ENCODE measurements at places on chromosomes 2 and 18.

GRCh38 chr2:20042531-20042930 is 8.9 kb downstream of the LAPTM4A start:
- DNase-seq: no peak

DNA sequence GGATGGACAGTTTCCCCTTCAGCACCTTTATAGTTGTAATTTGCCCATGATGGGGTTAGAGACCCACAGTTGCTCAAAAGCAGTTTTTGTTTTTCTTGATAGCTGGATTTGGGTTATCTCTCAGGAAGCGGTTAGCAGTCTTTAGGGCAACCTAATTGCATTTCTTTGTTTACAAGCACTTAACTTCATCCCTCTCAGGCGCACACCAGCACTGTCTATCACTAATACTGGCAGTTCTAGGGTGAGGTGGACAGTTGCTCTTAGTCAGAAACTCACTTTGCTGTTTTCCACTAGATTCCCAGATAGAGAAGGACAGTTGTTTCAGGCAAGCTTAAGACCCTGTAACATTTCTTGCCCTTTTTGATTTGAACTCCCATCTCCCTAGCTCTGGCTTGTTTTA is 146.0 kb downstream of the AGAP1 start:
- no peak for DNase-seq

GRCh38 chr18:76234676-76235060 is 260.4 kb downstream of the ZNF516 start:
- DNase-seq: no peak

DNA sequence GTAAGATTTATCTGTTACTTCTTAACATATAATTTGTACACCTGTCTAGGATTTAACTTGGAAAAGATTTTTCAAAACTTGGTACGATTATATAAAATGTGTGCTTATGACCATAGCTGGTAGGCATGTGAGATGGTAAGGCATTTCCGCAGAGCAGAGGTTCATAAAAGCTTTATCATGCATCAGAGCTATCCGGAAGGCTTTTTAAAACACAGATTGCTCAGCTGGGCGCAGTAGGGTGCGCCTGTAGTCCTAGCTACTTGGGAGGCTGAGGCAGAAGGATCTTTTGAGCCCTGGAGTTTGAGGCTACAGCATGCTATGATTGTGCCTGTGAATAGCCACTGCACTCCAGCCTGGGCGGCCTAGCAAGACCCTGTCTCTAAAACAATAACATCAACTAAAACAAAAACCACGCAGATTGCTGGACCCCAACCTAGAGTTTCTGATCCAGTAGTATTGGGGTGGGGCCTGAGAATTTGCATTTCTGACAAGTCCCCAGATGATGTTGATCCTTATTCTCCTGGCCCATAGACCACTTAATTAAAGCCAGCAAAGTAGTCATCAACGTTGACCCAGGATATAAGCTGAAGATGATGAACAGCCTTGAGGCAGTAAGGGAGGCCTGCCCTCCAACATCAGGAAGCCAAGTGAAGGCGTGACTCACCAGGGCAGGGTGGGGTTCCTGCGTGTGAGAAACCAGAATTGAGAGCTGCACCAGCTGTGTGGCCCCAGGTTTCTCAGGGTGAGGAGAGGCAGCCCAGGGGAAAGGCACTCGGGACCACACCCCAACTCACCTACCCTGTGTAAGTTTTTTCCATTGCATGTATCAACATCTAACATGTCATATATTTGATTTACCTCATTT is 21.6 kb upstream of the SLC20A1 start:
- no peak for DNase-seq

- DNase-seq: no peak
Observed at GRCh38 chr18:23458830-23459529, 5.9 kb downstream of the RIOK3 start.

GRCh38 chr18:13834496-13835015 is 10.6 kb downstream of the MC5R start:
- peak; percentile 49 for DNase-seq

- peak; percentile 17 for DNase-seq
Observed at GRCh38 chr2:12199491-12200211, 453.2 kb downstream of the LPIN1 start.

DNA sequence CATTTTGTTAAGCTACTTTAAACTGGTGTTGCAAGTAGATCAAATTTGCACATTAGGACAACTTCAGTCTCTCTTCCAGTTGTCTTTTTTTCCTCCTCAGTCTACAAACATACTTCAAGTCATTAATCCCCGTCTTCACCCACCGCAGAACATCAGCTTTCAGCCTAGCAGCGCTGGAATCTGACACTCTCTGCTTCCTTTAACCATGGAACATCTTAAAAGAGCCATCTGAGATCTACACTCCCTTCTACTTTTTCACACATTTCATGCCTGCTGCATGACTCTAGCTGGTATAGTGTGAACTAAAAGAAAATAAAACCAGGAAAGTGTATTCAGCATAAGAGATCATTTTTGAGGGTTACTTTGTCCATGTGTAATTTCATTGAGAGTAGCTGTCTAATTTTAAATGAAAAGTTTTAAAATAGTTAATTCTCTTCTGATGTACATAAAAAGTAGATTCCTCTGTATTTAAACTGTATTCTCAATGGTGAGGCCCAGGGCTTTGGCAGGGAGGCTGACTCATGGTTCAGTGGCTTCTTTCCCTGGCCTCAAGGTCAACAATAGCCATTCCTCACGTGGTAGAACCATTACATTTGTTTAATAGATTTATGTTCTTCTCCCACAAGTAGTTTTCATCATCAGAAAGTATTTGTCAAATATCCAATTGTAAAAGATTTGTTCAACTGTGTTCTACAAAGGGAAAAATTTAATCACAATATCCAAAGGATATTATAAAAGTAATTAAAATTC is 16.5 kb downstream of the SGPP2 start:
- no peak for DNase-seq

DNA sequence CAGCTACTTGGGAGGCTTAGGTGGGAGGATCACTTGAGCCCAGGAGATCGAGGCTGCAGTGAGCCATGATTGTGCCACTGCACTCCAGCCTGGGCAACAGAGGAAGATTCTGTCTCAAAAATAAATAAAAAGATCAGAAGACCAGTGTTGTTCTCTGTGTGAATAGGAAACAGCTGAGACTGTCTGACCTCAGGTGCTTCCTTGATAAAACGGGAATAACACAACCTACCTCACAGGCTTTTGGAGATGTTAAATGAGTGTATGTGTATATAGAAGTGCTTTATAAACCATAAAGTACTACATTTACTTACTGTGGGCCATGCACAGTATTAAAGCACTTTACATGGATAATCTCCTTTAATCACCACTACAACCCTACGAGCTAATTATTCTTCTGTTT is 9.9 kb upstream of the CETN1 start:
- DNase-seq: no peak

- DNase-seq: no peak
Observed at GRCh38 chr18:70322928-70323327, 34.1 kb downstream of the SOCS6 start.

DNA sequence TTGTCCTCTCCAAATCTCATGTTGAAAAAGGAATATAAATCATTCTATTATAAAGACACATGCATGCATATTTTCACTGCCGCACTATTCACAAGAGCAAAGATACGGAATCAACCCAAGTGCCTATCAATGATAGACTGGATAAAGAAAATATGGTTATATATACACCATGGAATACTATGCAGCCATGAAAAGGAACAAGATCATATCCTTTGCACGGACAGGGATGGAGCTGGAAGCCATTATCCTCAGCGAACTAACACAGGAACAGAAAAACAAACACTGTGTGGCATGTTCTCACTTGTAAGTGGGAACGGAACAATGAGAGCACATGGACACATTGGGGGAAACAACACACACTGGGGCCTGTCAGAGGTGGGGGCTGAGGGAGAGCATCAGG is 28.1 kb upstream of the PARD3B start:
- no peak for DNase-seq

DNA sequence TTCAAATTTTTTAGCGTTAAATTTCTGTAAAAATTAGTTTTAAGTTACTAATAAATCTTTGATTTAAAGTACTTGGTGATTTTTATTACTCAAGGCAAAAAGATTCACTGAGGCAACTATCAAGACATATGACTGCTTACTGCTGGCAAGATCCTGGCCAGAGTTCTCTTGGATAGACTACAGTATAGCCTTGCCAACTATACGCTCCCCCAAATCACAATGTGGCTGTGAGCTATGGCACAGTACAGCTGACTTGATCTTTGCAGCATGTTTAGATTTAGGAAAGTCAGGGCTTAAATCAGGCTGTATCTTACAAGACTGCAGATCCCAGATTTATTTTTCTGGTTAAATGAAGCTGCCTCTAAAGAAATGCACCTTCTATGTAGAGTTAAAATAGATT is 26.5 kb downstream of the MSTN start:
- DNase-seq: no peak

GRCh38 chr2:47054868-47055267 is 100.2 kb downstream of the STPG4 start:
- DNase-seq: no peak

GRCh38 chr2:109531896-109532727 is 81.7 kb downstream of the SEPTIN10 start:
- DNase-seq: no peak

DNA sequence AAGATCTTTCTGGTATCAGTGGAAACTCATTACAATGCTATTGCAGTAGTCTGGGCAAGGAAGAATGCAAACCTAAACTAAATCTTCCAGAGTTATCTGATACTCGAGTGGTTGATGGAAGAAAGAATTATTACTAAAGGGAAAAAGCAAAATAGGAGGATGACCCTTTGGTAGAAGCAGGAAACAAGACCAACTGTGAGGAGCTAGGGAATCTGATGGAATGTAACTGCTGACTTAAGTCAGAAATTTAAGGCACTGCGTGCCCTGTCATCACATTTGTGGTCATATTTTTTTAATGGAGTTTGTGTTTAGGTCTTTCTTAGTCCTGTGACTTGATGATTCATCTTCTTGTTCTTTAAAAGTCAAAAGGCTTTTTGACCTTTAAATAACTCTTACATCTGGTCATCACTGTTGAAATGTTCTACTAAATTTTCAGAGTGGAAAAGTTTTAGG is 36.5 kb upstream of the ARMC9 start:
- no peak for DNase-seq

GRCh38 chr2:31475692-31476091 is 61.1 kb upstream of the XDH start:
- DNase-seq: no peak

- peak; percentile 58 for DNase-seq
Observed at GRCh38 chr2:238108423-238109183, 8.5 kb downstream of the ESPNL start.

DNA sequence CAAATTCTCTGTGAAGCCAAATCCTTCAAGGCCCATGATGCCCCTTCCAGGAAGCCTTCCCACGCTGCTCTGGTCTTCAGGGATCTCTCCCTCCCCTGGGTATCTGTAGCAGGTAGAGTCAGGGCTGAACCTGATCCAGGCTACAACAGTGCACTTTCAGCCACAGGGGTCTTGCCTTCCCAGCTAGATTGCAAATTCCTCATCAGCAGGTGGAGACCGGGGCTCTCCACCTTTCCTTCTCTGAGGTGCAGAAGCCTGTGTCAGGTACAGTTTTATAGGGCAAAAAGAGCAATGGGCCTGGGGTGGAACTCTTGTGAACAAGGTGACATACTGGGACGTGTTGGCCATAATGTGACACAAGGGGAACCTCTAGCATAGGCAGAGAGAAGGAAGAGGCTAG is 312.9 kb downstream of the MYCN start:
- no peak for DNase-seq

- DNase-seq: no peak
Observed at GRCh38 chr2:55616551-55617174, 759 bp downstream of the PPP4R3B start.

DNA sequence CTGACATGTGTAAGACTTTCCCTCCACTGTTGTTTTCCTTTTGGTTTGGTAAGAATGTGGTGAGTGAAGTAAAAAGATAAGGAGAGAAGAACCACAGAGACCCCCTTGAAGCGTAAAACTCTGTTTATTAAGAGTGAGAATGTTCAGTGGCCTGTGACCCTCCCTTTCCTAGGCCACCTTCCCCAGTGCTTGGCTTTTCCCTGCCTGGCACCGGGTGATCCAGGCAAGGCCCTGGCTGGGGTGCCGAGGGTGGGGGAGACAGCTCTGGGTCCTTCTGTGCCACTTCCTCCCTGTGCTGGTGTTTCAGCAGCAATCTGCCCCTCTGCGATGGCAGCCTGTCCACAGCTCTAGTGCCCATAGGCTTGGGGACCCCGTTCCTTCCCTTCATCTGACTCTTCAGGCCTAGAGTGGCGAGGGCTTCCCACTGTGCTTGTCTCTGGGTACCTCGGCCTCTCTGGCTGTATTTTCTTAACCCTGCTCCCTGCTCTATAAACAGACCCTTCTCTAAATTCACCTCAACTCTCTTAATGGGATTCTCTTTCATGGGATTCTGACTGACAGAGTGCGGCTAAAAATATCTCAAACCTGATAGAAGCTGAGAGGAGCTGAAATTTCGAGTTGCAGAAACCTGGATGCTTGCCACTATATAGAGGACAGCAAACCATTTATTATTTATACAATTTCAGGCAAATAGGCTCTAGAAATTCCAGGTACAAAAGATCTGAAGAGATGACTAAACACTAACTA is 461.0 kb downstream of the DLGAP1 start:
- DNase-seq: no peak

DNA sequence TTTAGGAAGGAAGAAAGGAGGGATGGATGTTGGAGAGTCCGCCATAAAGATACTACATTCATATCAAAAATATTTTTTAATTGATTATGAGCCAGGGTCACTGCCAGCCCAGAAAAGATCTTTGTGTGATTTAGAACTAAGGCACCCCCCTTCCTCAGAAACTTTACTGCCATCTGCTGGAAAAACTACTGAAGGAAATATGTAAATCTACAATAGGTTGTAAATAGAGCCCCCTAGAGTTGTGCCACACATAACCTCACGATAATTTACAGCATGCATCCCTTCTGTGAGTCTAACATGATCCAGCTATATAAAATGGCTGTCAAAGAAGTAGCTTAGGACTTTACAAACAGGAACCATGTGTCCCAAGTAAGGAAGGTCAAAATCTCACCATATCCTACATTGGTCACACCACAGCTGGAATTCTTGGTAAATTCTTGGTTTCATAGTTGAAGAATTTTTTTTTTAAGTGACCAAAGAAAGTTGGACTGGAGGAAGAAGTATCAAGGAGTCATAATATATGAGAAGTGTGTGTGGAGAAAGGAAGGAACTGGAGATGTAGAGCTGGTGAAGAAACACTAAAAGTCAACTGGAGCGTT is 152.5 kb downstream of the CYP26B1 start:
- no peak for DNase-seq

- DNase-seq: no peak
Observed at GRCh38 chr2:64328415-64328722, 125.6 kb upstream of the LGALSL start.

- peak; percentile 86 for DNase-seq
Observed at GRCh38 chr18:50560681-50561629, 1.1 kb downstream of the MAPK4 start.

DNA sequence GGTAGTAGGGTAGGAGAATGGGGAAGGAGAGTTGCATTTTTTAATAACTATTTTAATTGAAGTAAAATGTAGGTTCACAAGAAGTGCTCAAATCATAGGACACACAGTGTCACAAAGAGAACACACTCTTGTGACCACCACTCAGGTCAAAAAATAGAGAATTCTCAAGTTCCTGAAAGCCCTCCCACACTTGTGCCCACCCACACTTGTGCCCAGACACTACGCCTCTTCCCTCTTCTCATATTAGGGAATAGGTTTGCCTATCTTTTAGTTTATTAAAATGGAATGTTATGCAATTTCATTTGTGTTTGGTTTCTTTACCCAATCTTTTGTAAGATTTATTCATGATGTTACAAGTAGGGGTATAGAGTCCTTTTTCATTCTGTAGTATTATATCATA is 67.2 kb downstream of the UGGT1 start:
- DNase-seq: no peak

GRCh38 chr2:147096671-147097070 is 748.2 kb upstream of the ACVR2A start:
- DNase-seq: no peak

- no peak for DNase-seq
Observed at GRCh38 chr2:37457401-37457901, 113.0 kb downstream of the QPCT start.

All from retina (tissue), 1 donor.